Inflammatory macrophage treated with lipopolysaccharide for 1 hour (primary cell): ENCODE measurements at places on chromosomes 2 and 18.

DNA sequence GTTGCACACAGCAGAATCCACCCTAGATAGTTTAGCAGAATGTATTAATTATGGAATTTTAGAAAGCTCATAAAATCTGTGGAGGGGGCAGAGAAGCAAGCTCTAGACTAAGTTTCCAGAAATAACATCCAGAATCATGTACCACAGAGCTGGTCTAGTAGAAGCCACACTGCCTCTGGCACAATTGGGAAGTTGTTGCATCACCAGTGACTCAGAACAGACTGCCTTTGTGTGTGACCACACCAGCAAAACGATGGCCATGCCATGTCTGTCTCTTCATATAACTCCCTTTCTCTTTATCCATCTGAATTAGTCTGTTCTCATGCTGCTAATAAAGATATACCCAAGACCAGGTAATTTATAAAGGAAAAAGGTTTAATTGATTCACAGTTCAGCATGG lies 158.9 kb downstream of the CCDC148 start:
- DNase-seq, result peak; percentile 69

- no peak for DNase-seq
These were observed 13.1 kb downstream of the MOCOS start for GRCh38 chr18:36200354-36200771.

GRCh38 chr2:182144041-182144775 lies 158.6 kb downstream of the PPP1R1C start:
- DNase-seq, result no peak

DNA sequence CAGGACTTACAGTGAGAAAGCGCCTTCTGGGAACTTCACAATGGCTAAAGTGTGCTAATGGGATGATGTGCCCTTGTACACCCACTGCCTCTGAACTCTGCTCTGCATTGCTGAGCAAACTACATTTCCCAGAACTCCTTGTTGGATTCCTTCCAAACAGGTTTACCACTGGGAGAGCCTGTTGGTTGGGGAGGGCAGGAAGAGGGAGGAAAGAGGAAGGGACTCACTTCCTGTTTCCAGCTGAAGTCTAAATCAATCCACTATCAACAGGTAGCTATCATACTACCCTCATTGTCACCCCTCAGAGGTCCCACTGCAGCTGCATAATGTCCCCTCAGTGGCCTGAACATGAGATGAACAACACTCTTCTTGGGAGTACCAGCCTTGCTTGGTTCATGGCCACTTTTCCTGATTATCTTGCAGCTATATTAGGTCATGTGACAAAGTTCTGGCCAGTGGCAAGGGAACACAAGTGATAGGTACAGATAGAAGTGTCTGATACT lies 109.7 kb downstream of the MSH2 start:
- no peak for DNase-seq

DNA sequence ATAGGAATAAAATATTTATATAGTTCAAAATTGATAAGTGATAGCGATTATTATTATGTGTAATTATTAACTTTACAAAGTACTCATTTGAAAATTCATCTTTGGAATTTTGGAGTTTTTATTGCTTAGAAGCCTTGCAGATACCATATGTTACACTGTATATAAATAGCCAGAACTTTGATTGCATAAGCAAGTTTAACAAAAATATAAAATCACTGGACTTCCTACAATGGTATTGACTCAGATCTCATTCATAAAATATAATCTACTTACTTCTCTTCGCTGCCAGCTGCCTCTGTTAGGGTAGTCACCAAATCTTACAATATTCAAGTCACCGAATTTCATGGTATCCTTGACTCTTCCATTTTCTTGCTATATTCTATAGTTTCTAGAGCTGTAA lies 22.5 kb downstream of the KLHL14 start:
- no peak for DNase-seq

DNA sequence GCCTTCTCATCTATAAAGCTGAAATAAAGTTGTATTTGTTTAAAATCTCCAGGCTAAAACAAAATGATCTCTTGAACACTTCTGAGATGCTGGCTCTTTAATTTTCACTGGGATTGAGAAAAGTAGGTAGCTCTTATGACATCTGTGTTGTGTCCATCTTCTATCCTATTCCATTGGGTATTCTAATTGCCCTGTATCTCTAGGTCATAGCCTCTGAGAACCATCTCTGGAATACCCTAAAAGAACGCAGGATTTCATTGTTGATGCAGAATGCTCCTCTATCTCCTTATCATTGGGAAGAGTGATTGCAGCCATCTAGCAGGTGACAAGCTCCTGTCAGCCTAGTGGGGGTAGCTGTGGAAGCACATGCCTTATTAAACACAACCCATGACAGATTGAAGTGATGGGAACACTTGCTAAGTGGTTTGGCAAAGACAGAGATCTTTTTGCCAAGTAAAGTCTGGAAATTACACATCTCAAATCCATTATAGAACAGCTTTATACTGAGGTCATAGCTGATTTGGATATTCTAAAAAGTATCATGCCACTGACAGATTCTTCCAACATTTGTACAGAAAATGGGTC lies 178.2 kb downstream of the TDRD15 start:
- no peak for DNase-seq

DNA sequence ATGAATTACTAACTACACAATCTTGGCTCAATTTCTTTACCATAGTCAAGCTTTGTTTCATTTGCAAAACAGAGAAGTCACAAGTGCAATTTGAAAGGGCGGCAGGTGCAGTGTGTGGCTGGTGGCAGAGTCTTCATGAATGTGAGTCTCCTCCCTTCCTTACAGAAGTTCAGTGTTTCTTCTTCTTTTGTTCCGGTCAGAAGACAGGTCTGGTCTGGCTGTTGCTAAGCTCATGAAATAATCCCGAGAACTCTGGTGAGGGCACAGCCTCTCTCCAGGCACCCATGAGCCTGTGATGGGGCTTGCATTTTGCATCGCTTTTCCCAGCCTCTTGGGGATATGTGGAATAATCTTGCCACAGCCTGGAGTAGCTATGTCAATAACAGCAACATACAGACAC lies 824.8 kb upstream of the SALL3 start:
- DNase-seq, result no peak

- no peak for DNase-seq
These were observed 179.5 kb downstream of the EN1 start for GRCh38 chr2:118667964-118668363.

GRCh38 chr2:27264253-27264752 lies 1.5 kb upstream of the SLC30A3 start:
- no peak for DNase-seq

GRCh38 chr18:48023334-48024008 lies 93.0 kb upstream of the SMAD2 start:
- DNase-seq, result no peak

GRCh38 chr2:214807653-214808052 lies 1.8 kb downstream of the BARD1 start:
- no peak for DNase-seq

GRCh38 chr2:230778350-230779063 lies 65.9 kb downstream of the CAB39 start:
- no peak for DNase-seq

DNA sequence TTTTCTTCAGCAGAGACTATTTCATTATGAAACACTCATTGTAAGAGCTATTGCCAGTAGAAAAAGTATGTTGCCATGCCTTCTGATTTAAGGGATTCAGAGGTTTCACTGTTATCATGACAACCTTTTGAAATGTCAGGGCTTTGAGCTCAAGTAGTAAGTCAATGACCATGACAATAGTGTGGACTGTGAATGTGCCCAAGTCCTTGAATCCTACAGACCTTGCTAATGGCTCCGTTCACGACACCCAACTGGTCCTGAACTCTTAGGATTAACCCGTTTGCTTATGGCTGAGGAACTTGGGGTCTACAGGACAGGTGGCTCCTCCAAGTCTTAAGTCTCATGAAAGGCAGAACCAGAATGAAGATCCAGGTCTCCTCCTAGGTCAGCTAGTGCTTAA lies 17.6 kb upstream of the KIDINS220 start:
- DNase-seq, result no peak

GRCh38 chr2:134334542-134335353 lies 80.9 kb downstream of the MGAT5 start:
- no peak for DNase-seq

GRCh38 chr2:8857709-8858108 lies 20.3 kb upstream of the KIDINS220 start:
- DNase-seq, result no peak

DNA sequence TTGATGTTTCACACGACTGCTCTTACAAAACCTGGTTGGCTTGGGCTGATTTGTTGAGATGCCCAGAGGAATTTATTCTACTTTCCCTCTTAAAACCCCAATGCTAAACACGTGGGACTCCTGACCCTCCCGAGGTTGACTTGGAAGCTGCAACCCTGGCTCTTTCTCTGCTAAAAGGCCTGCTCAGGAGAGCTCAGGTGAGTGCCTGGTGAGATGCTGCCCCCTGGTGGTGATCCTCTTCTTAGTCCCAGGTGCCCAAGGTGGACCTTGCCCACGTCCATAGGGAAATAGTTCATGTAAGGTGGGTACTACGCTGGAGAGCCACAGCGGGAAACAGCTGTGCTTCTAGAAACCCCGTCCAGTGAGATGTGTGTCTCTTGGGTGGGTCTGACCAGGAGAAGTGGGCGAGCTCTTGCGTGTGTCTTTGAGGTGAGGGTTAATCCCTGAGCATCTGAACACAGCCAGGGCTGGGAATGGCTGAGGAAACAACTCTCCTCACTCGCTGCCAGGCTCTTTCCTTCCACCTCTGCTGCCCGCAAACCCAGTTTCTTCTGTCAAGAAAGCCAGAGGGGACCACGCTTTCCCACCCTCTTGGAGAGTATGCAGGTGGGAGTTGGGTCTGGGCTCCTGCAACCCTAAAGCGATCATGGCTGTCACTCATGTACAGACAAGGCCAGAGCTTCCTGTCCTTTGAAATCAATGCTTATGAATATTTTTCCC lies 25.5 kb upstream of the PXDN start:
- DNase-seq, result peak; percentile 13

DNA sequence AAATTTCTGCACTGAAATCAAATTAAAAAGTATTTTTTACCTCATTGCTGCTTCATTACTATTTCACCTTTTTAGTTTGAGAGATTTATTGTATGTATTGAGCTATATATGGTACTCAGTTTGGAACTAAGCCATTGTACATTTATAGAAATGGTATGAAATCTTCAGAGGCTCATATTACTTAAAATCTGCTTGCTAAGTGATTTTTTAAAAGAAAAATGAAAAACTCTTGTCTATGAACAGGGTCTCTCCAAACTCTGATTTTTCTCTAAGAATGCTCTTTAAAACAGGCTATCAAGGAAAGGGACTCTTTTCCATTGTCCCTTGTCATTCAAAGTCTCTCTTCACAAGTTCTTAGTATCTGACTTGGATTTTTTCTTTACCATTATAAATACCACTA lies 31.8 kb downstream of the C1D start:
- DNase-seq, result no peak

- no peak for DNase-seq
These were observed 77.3 kb downstream of the FIGN start for GRCh38 chr2:163658556-163658955.

GRCh38 chr18:26206488-26206887 lies 19.8 kb upstream of the TAF4B start:
- no peak for DNase-seq

DNA sequence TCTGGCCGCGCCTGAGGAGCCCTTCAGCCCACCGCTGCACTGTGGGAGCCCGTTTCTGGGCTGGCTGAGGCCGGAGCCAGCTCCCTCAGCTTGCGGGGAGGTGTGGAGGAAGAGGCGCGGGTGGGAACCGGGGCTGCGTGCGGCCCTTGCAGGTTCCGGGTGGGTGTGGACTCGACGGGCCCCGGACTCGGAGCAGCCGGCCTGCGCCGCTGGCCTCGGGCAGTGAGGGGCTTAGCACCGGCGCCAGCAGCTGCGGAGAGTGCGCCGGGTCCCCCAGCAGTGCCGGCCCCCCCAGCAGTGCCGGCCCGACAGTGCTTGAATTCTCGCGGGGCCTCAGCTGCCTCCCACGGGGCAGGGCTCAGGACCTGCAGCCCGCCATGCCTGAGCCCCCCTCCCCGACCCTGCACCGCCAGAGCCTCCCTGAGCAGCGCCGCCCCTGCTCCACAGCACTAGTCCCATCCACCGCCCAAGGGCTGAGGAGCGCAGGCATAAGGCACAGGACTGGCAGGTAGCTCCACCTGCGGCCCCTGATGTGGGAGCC lies 534.2 kb downstream of the ZNF804A start:
- DNase-seq, result no peak

- peak; percentile 44 for DNase-seq
These were observed 54.3 kb downstream of the CDK15 start for GRCh38 chr2:201860636-201861066.

DNA sequence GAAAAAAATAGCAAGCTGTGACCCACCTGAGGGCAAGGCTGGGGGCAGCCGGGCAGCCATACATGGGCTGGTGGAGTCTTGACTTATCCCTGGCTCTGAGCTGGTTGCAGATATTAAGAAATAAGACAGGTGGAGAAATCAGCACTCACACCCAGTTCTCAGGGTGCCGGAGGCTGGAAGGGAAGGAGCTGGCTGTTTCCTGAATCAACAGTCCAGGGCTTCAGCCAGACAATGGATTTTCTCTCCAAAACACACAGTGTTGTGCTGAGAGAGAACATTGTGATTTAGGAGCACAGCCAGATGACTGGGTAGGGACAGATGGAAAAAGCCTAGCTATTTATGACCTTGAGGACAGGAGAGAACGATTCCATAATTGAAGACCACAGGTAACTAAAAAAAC lies 208.8 kb downstream of the LDLRAD4 start:
- DNase-seq, result no peak

DNA sequence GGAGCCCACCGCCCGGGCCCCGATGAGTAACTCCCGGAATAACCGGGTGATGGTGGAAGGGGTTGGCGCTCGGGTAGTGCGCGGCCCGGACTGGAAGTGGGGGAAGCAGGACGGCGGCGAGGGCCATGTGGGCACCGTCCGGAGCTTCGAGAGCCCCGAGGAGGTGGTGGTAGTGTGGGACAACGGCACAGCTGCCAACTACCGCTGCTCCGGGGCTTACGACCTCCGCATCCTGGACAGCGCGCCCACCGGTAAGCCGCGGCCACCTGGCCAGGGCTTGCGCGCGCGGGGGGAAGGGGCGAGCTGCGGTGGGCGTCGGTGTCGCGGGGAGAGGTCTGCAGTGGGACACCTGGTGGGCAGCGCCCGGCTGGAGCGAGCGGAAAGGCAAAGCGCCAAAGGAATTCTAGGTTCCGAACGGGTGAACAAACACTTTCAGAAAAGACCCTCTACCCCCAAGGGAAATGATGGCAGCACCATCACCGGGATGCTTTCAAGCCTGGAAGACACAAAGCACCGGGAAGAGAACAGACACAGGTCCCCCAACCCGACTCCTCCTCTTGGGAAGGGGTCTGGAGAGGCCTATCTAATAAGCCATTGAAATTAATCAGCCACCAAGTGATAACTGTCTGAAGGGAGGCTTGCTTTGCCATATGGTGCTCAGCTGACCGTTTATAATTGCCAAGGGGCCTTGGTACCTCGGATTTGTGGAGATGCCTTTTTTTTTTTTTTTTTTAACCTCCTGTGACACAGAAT lies 1.1 kb downstream of the MIB1 start:
- DNase-seq, result peak; percentile 29

DNA sequence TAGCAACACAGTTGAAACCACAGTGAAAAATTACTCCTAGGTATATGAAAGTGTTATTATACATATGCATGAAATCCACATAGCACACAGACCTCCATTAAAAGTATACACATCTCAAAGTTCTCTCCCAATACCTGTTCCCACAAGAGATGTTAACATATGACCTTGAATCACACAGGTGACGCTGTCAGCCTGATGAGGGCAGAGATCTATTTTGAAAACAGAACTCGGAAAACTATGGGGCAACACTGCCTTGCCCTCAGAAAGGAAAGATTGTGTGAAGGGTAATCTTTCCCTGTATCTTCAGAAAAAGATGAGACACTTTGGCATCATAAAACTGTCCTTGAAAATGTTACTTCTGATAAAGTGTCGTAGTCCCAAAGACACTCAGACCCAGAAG lies 82.7 kb downstream of the DYM start:
- no peak for DNase-seq

- DNase-seq, result no peak
These were observed 31.8 kb downstream of the CRIM1 start for GRCh38 chr2:36387258-36387916.
